ENCODE measurements at places on chromosomes 3 and 15.

DNA sequence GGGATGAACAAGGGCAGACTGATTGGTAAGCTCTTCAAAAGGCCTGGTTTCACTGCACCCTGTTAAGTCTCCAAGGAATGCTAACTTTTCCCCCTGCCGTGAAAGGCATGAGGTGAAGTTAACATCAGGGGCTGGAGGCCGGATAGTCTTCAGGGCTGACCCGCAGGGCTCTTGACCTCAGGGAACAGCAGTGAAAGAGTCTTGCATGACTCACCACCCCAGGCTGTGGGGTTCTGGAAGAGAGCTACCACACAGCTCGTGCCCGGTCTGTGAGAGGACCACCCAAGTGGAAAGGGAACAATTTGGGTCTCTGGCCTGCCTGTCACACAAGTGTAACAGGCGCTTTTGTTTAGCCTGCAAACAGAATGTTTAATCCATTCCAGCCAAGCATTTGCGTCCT lies 504.9 kb downstream of the EDEM1 start:
- no peak for DNase-seq

GRCh38 chr3:45986303-45986982 lies 9.2 kb downstream of the FYCO1 start:
- no peak for DNase-seq

DNA sequence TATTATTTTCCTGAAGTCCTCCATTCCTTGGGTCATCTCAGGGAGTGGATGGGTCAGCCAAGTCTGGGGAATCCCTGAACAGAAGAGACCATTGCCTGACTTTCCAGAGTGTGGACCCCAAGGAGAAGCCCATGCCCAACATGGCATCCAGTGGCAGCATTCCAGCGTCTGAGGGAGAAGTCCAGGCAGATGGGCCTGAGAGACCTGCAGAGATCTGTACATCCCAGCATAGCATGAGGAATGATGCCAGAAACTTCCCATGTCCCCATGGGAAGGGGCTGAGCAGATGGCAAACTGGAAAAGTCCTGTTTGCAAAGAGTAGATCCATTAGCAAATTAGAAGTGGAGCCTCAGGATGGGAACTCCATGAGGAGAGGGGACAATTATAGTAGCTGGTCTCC lies 17.6 kb upstream of the COLQ start:
- DNase-seq, result no peak

GRCh38 chr15:91861223-91861622 lies 7.7 kb downstream of the SLCO3A1 start:
- no peak for DNase-seq

DNA sequence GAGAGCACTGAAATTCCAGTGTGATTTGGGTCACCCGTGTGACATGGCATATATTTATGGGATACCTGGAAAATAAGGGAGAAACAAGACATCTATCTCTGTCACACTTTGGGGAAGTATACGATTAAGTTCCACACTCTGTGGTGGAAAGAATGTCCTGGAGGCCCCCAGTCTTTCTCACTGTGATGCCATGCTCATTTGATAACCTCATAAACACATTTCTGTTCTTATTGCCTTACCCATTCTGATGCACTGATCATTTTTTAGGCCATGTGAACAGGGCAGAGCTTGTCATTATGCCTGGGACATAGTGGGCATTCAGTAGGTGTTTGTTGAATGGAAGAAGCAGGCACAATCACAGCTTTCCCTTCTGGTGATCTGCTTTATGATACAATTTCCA lies 349.4 kb upstream of the TPRG1 start:
- no peak for DNase-seq

DNA sequence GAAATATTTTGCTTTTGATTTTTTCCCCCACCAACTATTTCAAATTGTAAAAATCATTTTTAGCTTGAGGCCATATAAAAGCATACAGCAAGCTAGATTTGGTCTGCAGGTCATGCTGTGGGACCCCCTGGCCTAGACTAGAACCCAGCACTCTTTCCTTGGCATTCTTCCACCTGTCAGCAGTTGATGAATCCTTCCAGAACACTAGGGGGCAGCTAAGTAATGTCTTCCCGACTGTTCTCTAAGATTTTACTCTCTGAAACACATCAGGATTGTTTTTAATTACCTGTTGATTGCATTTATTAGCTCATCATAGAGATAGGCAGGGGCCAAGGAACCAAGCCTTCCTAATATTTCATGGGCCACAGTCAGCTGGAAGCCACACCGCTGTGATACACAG lies 174.5 kb downstream of the CACNA1D start:
- DNase-seq, result no peak

DNA sequence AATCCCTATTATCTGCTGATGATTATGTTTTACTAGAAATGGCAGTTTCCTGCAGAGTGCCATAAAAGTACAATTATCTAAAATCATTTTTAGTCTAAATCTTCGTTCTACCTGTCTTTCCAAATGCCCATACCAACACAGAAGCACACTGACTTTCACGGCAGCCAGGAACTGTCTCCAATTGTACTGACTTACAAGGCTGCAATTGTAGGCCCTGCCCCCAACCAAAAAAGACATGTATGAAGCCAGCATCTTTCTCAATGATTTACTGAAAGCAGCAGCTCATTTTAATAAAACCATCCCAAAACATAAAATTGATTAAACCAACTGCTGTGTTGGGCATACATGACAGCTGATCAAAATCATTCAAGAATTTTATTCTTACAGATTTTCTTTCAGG lies 119.0 kb downstream of the TBC1D5 start:
- no peak for DNase-seq

DNA sequence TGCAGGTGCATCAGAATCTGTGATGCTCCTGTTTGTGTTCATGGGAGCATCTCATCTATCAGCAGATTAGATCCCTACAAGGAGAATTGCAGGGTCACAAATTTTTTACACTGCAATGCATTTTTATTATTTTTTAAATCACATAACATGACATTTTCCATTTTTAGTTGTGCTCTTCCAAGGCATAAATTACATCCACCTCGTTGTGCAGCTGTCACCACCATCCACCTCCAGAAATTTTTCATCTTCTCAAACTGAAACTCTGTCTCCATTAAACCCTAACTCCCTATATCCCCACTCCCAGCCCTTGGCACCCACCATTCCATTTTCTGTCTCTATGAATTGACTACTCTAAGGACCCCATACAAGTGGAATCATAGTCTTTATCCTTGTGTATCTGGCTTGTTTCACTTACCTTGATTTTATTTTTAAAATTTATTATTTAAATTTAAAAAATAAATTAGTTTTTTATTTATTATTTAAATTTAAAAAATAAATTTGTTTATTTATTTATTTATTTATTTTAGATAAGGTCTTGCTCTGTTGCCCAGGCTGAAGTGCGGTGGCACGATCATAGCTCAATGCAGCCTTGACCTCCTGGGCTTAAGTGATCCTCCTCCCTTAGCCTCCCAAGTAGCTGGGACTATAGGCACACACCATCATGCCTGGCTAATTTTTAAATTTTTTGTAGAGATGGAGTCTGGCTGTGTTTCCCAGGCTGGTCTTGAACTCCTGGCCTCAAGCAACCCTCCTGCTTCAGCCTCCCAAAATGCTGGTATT lies 47.7 kb downstream of the FBLN2 start:
- no peak for DNase-seq

- no peak for DNase-seq
These were observed 247.3 kb upstream of the CHRM5 start for GRCh38 chr15:33720952-33721351.

DNA sequence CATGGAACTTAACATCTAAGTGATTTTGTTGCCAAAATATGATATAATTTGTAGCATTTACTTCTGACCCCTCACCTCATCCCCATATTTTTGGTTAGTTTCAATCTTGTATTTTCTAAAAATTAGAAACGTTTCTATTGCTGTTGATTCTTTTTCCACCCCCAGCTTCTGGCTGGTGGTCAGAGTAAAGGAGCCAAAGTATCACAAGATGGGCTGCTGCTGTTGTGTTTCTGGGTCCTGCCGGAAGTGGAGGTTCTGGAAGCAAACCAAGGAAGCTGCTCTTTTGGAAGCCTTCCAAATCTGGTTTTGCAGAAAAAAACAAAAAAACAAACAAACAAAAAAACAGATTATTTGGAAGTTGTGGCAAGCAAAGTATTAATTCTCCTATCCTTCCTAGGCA lies 221.1 kb upstream of the P2RY1 start:
- no peak for DNase-seq

DNA sequence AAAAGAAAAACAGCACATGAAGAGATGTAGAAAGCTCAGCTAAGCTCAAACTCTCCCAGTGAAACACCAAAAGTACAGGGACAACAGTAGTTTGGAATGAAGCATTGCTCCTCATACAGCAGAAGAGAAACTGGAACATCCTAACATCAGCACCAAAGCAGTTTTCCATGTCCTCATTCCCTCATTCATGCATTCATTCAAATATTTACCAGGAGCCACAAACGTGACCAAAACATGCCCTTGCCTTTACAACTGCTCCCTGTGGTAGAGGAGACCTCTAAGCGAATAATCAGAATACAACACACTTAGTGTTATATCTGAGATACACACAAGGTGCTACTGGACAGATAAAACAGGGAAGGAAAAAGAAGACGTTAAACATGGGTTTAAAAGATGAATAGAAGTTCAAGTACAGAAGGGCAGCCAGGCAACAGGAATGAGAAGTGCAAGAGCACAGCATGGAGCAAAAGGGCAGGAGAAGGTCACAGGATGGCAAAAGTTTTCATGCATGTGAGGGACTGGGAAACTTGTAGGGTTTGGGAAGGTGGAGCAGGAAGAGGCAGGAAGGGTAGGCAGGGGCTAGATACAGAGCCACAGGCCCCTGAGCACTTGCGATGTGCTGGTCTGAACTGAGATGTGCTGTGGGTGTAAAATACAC lies 58.5 kb upstream of the LMCD1 start:
- no peak for DNase-seq

GRCh38 chr3:81161100-81161499 lies 600.3 kb downstream of the GBE1 start:
- DNase-seq, result no peak

DNA sequence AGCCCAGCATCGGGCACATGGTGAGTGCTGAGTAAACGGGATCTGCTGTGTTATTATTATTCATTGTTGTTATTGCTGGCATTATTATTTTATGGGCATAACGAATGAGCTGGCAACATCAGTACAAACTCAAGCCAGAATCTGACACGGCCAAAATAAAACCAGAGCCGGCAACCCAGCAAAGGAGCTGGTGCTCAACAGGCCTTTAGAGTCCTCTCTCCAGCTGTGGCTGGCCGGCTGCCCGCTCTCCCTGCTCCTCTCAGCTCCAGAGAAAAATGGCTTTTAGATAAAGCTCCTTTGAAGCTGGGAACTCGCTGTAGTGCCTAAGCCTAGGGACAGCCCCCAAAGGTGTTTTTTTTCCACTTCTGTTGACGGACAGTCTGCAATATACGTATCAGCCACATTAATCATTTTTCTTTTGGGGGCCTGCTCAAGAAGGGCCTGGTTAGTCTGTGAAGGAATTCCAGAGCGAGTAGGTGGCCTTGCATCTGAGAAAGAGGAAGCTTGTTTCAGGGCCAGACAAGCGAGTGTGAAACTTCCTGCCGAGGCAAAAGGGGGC lies 193.9 kb upstream of the UBE2E1 start:
- DNase-seq, result no peak

GRCh38 chr15:25178835-25179672 lies 224.3 kb downstream of the SNRPN start:
- no peak for DNase-seq

- DNase-seq, result no peak
These were observed 69.8 kb upstream of the ANKRD34C start for GRCh38 chr15:79212589-79213157.

- no peak for DNase-seq
These were observed 212.2 kb upstream of the LRRN1 start for GRCh38 chr3:3586843-3587646.

- no peak for DNase-seq
These were observed 212.5 kb downstream of the OSBPL10 start for GRCh38 chr3:31768479-31769125.

DNA sequence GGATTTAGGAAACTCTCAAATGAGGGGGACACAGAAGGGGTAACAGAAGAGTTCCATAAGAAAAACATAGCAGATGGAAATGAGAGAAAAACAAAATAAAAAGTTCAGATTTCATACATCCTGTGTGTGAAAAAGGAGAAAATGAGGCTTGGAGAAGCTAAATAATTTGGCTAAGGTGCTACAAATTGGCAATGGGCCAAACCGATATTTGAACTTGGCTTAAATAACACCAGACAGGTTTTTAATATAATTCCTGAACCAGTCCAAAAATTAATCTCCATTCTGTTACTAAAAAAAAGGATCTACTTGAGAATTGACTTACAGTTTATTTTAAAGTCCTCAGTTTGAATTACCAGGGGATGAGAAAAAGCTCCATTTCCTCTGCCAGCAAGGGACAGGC lies 342.9 kb upstream of the DPH6 start:
- DNase-seq, result no peak

DNA sequence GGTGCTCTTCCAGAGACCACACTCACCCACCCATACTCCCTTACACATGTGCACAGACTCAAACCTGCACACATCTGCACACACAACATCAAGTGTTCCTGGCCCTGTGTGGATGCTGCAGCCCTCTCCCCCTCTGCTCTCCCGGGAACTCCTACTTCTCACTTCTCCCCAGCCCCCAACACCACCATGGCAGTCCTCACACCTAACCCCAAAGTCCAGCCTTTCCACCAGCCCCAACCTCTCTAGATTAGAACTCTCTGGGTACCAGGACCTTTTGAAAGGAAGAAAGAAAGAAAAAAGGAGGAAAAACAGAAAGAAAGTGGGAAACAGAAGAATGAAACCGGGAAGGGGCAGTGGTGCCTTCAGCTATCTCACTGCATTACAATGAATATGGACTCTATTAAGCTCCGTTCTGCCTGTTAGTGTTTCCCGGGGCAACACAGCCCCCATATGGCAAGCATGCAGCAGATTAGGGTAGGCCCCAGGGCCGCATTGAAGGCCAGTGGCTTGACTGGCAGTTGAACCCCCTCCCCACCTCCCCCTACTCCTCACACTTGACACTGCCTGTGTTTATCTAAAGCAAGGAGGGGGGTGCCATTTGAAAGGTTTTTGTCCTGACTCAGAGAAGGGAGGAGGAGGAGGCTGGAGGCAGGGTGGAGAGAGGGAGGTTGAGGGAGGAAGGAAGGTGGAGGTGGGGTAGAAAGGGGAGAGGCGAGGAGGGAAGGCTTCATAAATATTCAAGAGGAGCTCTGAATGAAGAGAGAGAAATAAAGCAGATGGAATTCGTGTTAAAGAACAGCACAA lies 30.1 kb downstream of the BOC start:
- no peak for DNase-seq
